Activated CD4-positive, alpha-beta T cell treated with anti-CD3 and anti-CD28 coated beads for 1 hour (primary cell): ENCODE measurements at places on chromosomes 13 and 19.

DNA sequence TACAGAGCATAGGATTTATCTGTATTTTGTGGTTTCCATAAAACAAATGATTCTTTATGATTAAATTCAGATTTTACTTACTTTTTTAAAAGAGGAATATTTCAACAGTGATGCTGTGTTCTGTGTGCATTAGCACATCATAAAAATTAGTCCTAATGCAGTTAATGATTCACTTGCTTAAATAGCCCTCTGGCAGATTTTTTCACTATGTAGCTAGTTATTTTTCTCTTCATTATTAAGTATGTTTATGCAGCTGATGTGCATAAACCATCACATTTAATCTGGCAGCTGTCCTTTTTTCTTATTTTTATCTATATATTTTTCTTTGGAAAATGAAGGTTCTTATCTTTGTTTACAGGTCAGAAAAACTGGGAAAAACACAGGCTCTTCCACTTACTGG lies 127.2 kb downstream of the ZNF486 start:
- no peak for DNase-seq

DNA sequence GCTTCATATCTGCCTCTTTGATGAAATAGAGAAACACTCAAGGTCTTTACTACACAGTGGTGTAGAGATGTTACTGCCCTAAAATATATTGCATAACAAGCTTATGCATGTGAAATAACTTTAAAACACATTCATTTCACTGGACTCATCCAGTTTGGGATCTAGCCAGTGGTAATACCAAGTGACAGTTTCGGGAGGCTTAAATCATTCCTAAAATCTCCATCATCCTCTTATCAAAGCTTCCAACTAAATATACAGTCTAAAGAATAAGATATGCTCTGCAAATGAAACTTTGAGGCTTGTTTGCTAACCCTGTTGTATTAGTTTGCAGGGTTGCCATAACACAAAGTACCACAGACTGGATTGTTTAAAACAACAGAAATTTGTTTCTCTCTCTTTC lies 52.8 kb downstream of the THSD1 start:
- no peak for DNase-seq

GRCh38 chr19:7670790-7671189 lies 1.9 kb downstream of the RETN start:
- DNase-seq = no peak

DNA sequence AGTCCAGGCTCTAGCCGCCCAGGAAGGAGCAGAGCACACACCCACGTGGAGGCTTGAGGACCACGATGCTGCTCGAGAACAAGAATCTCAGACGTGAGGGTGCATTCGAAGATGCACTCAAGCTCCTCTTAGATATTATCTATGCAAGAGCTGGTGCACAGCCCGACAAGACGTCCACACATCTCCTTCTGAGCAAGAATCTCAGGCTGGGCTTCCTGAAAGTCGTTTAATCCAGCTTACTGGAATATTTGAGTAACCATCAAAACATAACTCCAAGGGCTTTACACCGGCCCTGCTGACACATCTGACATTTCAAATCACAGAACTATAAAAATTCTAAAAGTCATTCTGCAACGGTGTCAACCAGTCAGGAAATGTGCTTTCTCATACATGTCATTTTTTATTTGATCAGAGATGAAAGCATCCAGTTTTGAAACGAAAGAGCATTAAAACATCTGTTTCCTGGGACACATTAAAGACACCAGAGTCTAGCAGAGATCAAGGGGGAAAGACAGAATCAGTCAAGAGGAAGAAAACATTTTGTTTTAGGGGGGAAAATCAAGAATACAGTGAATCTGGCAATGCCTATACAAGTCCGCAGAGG lies 177.7 kb upstream of the IRS2 start:
- DNase-seq = no peak

DNA sequence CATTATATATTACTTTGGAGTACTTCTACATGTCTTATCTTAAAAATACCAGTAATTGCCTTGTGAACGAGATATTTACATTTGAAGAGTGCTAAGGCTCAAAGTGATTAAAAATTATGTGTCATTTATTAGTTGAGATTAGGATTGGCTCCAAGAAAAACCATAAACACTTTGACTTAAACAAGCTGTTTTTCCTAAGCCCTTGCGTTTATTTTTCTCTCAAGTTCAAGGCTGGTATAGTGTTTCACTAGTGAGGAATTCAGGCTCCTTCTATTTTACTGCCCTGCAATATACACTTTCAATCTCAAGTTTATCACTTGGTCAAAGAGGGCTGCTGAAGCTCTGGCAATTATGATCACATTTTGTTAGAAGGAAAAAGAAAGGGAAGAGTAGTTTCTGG lies 49.9 kb downstream of the UFM1 start:
- DNase-seq = no peak

- no peak for DNase-seq
Observed at GRCh38 chr19:38294090-38294489, 10.0 kb upstream of the C19orf33 start.

DNA sequence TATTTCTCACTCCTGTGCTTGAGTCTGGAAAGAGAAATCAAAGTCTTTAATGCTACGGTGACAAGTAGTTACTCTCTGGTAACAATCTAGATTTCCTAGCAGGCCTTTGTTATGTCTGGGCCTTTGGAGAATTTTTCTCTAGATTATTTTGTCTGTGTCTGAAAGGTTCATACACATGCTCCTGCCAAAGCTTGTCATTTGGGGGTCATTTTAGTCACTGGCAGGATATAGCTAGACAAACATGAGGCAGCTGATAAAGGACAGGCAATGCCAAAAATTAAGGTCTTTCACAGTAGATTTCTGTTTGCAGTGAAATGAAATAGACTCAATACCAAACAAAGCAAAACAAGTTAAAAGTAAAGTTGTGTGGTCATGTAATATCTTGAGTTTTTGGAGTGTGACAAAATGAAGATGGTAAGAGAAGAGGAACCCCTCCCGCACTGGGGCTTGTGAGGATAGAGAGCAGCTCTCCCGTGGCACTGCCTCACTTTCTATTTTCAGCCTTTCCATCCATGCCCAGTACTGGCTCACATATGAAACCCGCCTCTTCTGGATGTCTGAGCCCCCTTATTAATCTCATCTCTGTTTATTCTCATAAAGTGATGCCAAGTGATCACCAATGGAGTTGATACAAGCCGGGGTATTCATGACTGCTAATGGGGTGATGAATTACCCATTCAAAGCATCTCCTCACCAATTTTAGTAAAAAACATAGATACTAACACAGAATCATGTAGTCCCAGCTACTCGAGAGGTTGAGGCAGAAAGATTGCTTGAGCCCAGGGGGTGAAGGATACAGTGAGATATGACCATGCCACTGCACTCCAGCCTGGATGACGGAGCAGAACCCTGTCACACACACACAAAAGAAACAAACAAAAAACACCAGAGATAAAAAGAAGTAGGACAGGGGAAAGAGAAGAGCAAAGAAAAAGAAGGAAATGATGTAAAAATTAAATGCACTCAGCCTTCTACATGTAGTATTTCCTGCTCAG lies 389.3 kb downstream of the FGF14 start:
- DNase-seq = no peak

- no peak for DNase-seq
Observed at GRCh38 chr19:39155114-39155700, 29.6 kb downstream of the PAK4 start.

- no peak for DNase-seq
Observed at GRCh38 chr13:80022146-80022545, 318.8 kb downstream of the SPRY2 start.

- DNase-seq = no peak
Observed at GRCh38 chr13:111506125-111506524, 185.7 kb downstream of the TEX29 start.

- no peak for DNase-seq
Observed at GRCh38 chr19:28468701-28469459, 744.1 kb downstream of the UQCRFS1 start.

DNA sequence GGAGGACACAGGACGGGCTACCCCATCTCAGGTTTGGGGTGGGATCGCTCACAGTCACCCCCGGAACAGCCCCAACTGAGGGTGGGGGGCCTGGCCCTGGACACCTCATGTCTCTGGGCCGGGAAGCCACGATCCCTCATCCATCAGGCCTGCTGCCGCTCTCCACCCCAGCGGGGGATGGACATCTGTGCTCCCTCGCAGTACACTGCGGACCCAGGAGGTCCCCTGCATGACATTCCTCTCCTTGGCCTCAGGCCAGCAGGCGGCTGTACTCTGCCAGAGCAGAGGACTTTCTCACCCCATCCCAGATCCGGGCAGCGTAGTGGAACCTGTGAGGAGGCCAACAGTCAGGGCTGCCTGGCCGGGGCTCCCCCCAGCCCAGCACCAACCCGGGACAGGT lies 15.5 kb downstream of the IRGC start:
- no peak for DNase-seq

DNA sequence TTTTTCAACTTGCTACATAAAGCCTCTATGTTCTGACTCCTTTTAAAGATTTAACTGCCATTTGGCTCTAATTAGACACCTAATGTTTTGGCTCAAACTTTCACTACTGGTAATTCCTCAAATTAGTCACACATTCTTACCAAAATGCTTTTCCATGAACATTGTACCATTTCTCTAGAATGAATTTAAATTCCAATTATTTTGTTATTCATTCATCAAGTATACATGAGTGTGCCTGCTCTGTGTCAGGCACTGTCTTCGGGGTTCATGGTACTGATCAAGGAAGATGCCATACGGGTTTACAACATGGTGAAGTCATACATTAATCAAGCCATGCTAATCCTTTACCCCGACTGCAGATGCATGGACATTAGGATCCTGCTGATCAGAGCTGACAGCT lies 69.1 kb upstream of the POSTN start:
- DNase-seq = no peak

DNA sequence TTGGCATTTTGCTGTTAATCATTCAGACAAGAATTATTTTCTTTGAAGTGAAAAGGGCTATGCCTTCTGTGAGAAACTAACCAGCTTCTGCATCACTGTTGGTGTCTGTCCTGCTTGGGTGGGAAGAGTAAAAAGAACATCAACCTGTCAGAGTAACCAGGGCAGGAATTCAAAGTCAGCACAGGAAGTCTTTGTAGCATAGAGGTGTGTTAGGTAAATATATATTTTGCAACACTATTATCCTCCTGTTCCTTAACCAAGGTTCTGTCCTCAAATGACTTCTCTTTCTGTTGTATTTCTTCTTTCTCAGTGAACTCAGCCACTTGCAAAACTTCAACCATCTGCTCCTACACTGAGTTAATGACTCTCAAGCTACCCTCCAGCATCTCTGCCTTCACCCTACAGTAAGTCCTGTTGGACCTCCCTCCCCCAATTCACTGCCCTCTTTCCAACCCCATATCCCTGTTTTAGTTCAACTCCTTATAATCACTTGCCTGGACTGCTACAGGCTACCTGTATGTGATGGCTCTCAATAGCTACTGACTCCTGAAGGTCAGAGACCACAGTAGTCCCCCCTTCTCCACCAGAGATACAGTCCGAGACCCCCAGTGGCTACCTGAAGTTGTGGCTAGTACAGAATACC lies 49.9 kb downstream of the SMAD9 start:
- DNase-seq = no peak

GRCh38 chr19:20423381-20424197 lies 142.0 kb downstream of the ZNF737 start:
- no peak for DNase-seq

DNA sequence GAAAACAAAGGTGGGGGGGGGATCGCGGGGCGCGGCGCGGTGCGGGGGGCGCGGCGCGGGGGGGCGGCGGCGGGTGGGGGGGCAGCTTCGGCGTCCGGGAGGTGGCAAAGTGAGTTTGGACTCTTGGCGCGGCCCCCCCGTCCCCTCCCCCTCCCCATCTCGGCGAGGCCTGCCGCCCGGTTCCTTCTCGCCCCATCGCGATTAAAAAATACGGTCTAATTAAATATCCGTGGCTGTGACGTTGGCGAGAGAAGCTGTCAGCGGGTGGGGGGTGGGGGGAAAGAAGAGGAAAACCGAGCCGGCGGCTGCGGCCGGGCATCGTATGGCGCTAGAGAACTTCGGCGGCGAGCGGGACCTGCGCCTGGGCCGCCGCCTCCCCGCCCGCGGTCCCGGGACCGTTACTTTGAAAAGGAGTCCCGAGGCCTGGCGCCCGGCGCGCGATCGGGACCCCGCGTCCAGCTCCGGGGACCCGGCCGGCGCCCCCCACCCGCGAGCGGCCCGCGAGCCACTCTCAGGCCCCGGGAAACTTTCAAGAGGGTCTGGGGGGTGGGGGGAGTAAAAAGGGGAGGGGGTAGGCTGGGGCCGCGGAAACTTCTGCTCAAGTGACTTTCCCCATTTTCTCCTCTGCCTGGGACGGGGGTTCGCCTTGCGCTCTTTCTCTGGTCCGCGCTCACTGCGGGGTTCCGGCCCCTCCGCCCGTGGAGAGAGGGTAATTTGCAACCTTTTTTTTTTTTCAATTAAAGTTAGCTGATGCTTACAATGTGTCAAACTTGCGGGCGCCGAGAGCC lies 146.3 kb upstream of the ZNF536 start:
- DNase-seq = no peak

DNA sequence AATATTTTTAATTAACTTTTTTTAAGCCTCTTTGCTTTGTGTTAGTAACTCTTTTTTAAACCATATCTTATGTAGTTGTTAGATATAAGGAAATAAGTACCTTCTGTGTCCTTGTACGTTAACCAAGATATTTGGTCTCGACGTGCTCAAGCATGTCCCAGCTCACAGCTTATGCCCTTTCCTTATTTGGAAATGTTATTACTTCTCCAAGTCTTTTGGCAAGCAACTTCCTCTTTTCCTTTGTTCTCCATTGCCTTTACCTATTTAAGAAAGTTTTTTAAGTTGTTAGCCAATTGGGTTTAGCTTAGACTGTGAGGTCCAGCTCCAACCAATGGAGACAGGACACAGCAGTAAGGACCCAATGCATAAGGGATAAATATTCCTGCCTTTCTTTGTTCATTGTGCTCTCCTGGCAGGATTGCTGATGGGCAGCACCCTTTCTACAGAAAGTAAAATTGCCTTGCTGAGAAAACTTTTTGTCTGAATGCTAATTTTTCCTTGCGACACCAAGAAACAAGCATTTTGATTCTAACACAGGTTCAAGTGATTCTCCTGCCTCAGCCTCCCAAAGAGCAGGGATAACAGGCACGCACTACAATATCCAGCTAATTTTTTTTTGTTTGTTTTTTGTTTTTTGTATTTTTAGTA lies 5.2 kb downstream of the DKKL1 start:
- no peak for DNase-seq

GRCh38 chr19:41915776-41916414 lies 12.4 kb downstream of the ERFL start:
- no peak for DNase-seq
